Activated T-helper 1 cell treated with anti-CD3 and anti-CD28 coated beads, Interleukin-2, amount 50 U/mL, for 16 hours (primary cell): ENCODE measurements at places on chromosomes 3 and 15.
A peak's percentile ranks its signal among the peaks of the same experiment; 100 is the strongest.

- DNase-seq = peak; percentile 28
These were observed 16.0 kb downstream of the HDAC11 start for GRCh38 chr3:13495921-13496723.

DNA sequence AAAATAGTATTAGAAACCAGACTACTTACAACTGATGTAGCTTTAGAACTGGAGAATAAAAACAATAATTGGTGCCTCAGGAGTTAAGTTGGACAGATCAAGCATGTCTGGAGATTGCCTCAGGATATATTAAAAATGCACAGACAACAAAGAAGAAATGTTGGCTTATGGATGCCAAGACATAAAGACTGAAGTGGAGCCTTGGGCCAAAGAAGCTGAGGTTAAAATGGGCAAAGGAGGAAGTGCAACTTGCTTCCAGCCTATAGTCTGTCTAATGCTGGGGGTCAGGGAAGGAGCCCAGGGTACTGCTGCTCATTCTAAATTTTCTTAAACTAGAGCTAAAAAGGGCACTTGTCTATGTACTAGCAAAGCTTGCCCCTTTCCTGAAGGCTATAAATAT is 77.5 kb downstream of the ESYT3 start:
- no peak for DNase-seq

DNA sequence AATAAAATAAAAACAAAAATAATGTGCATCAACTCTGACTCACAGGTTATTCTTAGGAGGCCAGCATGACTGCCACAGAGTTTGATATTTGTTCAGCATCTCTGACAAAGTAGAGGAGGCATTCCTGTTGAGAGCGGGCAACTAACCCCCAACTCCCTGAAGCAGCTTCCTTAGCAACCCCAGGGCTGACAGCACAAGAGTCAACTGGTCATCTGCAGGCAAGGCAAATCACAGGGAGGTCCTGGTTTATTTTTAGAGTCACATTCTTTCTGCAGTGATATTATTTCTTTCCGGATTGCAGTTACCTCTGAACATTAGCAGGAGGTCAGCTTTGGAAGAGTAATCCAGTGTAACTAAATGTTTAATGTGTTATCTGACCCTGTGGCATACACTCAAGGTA is 273.0 kb downstream of the PLCL2 start:
- no peak for DNase-seq

DNA sequence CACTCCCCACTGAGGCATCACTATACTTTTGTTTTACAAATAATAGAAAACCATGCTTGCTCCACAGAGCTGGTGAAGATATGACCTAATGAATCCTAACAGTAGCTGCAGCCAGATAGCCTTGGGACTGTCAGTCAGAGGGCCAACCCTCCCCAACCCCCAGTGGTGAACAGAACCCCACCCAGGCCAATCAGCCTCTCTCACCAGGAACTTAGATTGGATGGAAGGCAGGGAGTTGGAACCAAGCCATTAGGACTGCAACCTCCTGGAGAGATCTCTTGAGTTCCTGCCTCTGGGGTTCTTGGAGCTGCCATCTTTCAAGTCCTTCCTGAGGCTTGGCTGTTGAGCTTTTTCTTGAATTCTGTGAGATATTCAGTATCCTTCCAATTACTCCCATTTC is 3.0 kb upstream of the MRPS22 start:
- DNase-seq = no peak

GRCh38 chr3:31472479-31473390 is 60.0 kb upstream of the STT3B start:
- no peak for DNase-seq

DNA sequence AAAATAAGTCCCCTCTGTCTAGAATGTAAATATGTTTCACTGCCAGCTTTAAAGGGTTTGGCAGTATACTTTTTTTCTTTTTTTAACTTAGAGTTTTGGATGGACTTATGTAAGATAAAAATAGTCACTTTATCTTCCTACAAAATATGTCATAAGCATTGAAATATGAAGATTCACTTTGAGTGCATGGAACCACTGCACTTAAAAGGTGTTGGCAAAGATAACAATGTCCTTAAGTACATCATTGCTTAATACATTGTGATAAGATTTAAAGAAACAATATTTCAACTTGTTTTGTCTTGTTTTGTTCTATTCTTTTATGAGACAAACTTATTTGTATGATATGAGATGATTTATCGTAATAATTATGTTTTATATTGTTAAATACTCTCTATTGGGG is 66.3 kb upstream of the NAALADL2 start:
- no peak for DNase-seq

- no peak for DNase-seq
These were observed 17.6 kb downstream of the ACAD11 start for GRCh38 chr3:132641837-132642538.

DNA sequence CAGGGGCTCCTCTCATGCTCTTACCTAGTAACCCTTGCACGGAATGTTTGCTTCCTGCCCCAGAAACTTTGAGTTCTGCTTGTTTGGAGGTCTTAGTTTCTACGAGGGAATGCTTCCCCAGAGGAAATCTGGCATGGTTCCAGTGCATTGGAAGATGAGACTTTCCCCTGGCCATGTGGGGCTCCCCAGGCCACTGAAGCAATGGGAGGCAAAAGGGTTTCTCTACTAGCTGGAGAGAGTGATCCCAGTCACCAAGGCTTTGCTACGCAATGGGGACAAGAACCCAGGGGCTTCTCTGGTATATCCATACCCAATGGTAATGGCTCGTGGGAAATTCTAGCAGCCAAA is 44.2 kb upstream of the RPL32 start:
- DNase-seq = no peak

- DNase-seq = no peak
These were observed 78.4 kb upstream of the RASGRF1 start for GRCh38 chr15:79168922-79169456.

- DNase-seq = no peak
These were observed 579.4 kb upstream of the TBL1XR1 start for GRCh38 chr3:177776661-177777101.

DNA sequence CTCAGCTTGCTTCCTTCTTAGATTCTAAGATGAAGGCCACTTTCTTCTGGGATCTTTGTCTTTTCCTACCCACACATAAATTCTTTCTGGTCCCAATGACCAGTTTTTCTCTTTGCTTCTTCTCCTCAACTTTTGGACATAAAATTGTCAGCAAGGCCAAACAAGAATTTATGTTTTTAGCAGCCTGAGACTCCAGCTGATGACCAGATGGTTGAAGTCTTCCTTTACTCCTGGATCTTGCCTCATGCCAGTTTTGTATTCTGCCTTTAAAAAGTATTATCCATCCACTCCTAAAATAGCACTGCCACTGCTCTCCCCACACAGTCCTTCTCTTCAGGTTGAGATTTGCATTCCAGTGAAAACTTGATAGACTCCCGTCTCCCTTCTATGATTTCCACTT is 236.0 kb downstream of the VPS13C start:
- no peak for DNase-seq

GRCh38 chr15:92000709-92001108 is 147.2 kb downstream of the SLCO3A1 start:
- no peak for DNase-seq

- DNase-seq = no peak
These were observed 31.1 kb upstream of the RYR3 start for GRCh38 chr15:33279613-33280205.

DNA sequence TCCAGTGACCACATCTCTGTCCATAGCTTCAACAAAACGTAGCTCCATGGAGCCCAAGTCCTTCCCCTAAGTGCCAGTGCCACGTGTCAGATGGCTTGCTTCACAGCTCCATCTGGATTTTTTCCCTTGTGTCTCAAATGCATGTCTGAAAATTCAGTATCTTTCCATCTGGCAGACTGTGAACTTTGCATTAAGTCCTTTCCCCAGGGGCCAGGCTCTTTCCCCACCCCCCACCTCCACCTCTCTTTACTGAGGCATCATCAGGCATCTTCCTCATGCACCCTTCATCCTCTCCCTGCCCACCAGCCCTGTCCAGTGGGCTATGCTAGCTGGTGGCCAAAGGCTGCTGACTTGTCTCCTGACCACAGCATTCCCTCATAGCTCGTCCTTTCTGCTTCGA is 53.7 kb downstream of the PDIA5 start:
- DNase-seq = no peak
